ENCODE measurements at places on chromosomes 16 and 17. TPM values are rescaled to one million over a fixed set of nuclear protein-coding genes. Genes with fewer than 3 reads are reported as not detected.

Gene JPT2
- total RNA-seq: 22.7 TPM

Gene NPIPB9
- total RNA-seq: 22.2 TPM

Gene SLC26A11
- total RNA-seq: 36.3 TPM

DNA sequence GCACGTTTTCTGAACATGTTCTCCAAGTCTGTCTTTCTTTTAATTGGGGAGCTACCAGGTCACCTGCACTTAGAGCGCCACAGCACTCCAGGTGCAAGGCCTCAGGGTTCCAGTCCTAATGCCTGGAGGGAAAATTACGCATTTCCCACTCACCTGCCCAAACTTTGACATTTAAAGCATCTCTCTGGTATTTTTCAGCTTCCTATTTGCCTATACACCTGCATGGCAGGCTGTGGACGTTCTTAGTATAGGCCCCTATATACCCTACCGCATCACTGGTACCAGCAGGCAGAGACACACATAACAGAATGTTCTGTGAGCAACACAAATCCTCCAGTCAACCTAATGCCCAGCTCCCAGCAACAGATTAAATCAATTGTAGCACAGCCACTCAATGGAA, 213.3 kb downstream of the MRTFB start:
- no peak for DNase-seq

DNA sequence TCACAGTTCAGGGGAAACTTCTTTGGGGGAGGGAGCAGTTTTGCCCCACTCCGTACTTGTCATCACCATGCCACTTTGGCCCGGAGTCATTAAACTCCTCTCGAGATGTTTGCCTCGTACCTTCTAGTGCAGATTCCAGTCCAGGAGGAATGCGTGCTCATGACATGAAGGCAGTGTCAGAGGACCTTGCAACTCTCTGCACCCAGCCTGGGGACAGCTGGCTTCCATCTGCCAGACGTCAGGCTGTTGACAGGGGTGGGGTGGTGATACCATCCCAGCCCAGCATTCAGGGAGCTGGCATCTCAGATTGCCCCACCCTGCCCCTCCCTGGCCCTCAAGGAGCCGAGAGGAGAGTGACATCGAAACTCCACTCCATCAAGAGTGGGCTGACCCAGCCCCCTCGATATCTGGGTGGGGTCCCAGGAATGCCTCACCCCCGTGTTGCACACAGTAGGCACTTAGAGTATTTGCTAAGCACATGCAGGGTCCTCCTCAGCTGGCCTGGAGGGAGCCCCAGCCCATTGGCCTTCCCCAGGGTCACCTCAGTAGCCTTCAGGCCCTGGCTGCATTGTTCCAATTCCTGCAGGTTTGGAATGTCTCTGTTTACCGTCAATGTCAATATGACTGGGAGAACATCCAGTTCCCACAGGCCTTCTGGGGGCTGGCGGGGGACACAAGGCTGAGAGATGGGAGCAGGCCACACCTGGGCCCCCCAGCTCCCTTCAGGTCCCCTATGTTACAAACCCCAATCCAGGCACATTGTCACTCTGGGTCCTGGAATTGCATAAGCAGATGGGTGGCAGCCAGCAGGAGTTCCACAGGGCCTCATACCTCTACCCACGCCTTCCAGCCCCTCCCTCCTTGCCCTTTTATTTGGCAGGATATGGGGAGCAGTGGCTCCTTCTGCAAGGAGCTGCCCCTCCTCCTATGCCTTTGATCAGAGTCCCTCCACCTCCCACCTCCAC, 21.3 kb upstream of the EMP2 start:
- peak; percentile 68 for DNase-seq

DNA sequence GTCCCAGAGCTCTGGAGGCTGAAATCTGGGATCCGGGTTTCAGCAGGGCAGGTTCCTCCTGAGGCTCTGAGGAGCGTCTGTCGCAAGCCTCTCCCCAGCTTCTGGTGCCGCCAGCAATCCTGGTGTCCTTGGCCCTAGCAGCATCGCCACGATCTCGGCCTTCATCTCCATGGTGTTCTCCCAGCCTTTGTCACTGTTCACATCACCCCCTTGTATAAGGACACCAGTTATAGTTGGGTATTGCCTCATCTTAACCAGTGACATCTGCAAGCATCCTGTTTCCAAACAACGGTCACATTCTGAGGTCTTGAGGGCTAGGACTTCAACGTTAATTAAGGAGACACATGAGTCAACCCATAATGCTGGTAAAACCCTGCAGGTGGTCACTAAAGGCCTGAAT, 2.8 kb upstream of the PPP1R27 start:
- no peak for DNase-seq

- DNase-seq: no peak
These were observed 116.4 kb upstream of the RCVRN start for GRCh38 chr17:10021272-10021984.
